Stimulated activated CD4-positive, alpha-beta T cell treated with anti-CD3 and anti-CD28 coated beads, Interleukin-1b, Interleukin-23, amount 100 ng/mL, for 1 hour (primary cell): ENCODE measurements at places on chromosomes 7 and 10.

GRCh38 chr7:78015574-78016260, 217.1 kb downstream of the PHTF2 start:
- no peak for DNase-seq

GRCh38 chr7:77308792-77309191, 107.4 kb downstream of the GSAP start:
- no peak for DNase-seq

DNA sequence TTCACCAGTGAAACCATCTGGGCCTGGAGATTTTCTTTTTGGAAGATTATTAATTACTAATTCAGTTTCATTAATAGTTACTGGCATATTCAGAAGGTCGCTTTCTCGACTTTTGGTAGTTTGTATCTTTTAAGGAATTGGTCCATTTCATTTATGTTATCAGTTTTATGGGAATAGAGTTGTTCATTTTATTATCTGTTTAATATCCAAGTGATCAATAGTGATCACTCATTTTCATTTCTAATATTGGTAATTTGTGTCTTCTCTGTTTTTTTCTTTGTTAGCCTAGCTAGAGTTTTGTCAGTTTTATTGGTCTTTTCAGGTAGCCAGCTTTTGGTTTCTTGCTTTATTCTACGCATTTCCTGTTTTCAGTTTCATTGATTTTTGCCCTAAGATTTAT, 31.0 kb downstream of the MKLN1 start:
- DNase-seq, result no peak

- DNase-seq, result no peak
Measured at GRCh38 chr10:1381339-1381738, 325.2 kb downstream of the WDR37 start.

DNA sequence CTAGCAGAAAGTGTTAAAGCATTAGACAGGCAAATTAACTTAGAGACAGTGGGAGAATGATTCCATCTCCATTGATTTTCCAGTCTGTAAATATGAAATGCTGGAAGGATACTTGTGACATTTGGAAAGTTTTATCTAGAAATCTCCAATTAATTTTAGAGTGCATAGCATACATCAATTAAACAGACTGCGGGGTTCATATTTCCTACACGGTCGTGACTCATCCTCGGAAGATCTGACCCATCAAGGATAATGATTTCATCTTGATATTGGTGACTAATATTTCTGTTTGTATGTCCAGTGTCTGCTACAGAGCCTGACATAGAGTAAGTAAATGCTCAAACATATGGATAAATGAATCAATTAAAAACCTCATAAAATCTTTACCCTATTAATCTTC, 474.9 kb downstream of the KCNMA1 start:
- no peak for DNase-seq

DNA sequence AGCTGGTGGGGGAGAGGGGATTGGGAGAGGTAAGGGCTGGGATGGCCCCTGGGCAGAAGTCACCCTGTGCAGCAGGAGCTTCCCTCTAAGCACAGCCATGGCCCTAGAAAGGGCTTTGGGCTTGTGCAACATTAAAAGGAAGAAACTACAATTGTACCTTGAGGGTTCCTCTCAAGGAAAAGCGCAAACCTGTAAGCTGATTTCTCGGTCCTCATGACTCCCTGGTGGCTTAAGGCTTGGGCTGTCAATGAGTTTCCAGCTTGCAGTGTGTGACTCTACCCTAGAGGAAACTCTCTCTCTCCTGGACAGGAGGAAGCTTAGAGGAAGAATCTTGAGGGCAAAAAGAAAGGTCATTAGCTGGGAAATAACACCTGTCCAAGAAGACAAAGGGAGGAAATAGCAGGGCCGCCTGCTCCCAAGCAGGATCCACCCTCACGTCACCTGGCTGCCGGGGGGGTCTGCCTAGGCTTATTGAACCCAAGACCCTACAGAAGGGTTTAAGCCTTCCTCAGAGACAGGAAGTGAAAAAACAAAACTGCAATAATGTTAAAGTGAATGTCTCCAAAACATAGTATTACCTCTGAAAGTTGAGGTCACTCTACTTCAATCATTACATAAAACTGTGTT, 112.5 kb downstream of the WDR11 start:
- DNase-seq, result no peak
